Fibroblast of gingiva (primary cell): ENCODE measurements at places on chromosomes 7 and 10.

- DNase-seq, result no peak
Observed at GRCh38 chr10:129039406-129040370, 427.4 kb upstream of the MGMT start.

DNA sequence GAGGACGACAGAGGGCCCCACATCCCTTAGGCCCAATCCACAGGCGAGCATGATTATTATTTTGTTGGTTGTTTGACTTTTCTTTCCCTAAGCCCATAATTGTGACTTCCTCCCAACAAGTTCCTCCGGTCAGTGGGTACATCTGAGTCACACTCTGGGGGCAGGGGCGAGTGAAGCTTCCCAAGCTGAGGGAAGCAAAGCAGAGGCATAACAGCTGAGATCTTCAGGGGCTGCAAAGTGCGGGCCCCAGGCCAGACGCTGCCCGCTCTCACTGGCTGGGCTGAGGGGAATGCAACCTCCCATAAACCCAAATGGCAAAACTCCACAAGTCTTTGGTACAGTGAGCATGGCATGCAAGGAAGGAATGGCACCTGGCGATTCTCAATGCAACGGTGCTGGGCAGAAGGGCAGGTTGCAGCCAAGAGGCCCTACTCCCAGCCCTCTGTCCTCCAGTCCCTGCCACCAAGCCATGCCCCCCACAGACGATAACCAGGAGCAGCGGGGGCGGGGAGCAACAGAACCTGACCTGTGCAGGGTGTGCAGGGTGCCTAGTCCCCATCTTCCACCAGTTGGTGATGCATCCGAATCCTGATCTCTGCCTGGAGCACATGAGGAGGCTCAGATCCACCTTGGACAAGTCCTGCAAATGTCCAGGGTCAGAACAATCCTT lies 25.3 kb downstream of the TNS3 start:
- no peak for DNase-seq

DNA sequence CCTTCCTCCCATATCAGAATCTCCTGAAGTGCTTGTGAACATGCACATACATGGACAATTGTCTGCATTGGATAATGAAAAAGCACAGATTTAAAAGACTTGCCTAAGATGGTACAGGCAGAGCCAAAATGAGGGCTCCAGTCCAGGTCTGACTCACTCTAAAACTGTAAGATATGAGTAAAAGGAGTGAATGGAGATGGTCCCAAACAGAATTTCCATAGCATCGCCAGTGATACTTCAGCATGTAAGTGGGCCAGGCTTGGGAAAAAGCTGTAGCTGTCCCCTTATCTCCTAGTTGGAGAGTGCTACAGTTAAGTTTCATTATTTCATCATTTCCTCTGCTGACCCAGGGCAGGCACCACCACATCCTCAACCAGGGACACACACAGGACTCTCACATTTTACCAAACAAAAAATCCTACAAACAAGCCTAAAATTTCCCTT lies 26.4 kb upstream of the IL6 start:
- DNase-seq, result peak; percentile 34

DNA sequence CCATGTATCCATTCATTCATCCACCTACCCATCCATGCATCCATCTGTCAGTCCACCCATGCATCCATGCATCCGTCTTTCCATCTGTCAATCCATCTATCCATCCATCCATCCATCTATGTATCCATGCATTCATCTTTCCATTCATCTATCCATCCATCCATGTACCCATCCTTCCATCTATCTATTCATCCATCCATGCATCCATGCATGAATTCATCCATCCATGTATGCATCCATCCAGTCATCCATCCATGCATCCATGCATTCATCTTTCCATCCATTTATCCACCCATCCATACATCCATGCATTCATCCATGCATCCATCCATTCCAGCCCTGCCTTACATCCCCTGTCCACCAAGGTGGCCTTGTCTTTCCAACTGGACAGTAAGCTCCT lies 45.7 kb downstream of the SORCS3 start:
- no peak for DNase-seq

- DNase-seq, result no peak
Observed at GRCh38 chr7:130090745-130091532, 20.6 kb downstream of the KLHDC10 start.

- DNase-seq, result no peak
Observed at GRCh38 chr7:89914711-89915110, 239.6 kb upstream of the STEAP1 start.

GRCh38 chr7:117480978-117481377 lies 1.2 kb downstream of the CFTR start:
- DNase-seq, result no peak

DNA sequence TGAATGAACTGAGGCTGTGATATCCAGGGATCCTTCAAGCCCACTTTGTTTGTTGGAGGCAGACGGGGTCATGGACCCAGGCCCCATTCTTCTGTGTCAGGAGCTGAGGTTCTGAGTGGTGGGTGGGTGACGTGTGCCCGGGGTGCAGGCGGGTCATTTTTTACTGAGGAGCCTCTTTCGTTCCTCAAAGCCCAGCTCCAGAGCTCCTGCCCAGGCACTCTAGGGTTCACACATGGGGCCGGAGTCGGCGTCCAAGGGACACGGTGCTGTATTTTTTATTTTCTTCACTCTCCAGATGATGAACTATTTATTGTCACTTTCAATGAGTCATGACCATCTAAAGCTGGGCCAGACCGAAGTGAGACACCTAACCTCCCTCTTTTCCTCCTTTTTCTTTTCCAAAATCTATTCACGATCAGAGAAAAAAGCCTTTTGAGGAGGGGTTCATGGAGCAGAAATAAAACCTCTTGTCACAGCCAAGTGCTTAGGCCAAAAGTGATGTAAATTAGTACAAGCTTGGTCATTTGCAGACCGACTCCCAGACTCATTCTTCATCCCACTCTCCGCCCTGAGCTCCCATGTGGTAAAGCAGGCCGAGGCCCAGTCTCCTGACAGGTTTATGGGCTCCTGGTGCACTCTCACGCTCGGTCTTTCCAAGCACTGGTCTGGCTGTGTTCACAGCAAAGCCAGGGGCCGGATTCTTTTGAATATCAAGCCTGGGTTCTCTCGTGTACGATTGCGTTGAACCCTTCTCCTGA lies 41.4 kb upstream of the PITRM1 start:
- no peak for DNase-seq

DNA sequence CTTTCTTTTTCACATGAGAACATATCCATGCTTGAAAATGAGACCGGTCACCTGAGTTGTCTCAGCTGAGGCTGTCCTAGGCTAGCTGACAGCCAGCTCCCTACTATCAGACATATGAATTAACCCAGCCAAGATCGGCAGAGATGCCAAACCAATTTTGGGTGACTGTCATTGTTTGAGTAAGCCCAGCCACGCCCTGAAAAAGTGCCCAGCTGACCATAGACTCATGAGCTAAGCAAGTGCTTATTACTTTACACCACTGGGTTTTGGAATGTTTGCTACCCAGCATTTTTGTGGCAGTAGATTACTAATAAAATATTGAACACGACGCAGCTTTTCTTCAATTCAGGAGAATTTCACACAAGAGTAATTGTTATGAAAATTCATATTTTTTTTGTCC lies 265.2 kb upstream of the LYZL1 start:
- DNase-seq, result no peak

DNA sequence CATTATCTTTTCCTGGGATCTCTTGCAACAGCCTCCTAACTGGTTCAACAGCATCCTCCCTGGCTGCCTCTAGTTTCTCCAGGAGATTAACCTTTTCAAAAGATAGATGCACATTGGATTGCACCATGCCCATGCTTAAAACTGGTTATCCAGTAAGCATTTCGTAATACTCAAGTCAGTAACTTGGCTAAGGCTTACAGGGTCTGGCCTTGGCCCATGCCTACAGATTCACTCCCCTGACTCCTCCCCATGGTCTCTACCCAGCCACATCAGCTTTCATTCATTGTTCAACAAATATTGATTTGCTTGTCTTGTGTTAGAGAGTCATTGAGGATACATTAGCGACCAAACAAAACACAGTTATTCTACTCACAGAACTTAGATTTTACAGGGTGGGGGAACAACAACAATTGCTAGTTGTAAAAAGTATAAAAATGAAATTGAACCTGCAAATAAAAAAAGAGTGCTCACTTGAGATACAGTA lies 1.8 kb upstream of the KIF20B start:
- DNase-seq, result peak; percentile 61

DNA sequence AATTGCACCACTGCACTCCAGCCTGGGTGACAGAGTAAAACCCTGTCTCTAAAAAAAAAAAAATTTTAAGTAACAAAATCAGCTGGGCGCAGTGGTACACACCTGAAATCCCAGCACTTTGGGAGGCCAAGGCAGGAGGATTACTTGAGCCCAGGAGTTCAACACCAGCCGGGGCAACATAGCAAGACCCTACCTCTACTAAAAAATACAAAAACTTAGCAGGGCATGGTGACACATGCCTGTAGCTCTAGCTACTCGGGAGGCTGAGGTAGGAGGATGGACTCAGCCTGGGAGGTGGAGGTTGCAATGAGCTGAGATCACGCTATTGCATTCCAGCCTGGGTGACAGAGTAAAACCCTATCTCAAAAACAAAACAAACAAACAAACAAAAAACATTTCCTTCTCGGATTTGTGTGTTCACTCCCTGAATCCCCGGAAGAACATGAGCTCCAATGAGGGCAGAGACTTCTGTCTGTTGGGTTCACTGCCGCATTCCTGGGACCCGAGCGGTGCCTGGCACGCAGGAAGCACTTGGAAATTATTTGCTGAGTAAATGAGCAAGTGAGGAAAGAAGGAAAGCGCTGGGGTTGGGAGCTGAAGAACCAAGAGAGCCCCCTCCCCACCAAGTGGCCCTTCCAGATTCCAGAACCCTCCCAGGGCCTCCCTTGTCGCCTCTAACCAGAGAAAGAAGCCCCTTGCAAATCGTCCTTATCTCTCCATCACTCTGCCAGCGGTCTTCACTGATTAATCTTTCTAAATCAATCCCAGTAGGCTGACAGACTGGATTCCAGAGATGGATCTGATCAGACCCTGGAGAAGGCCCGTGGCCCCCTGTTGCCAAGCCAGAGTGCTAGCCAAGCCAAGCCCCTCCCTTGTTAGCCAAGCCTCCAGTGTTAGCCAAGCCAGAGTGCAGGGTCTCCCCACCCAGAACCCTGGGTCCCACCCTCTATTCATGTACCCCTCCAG lies 6.2 kb downstream of the TNRC18 start:
- peak; percentile 46 for DNase-seq

GRCh38 chr7:73809467-73809951 lies 21.3 kb upstream of the CLDN4 start:
- DNase-seq, result no peak

DNA sequence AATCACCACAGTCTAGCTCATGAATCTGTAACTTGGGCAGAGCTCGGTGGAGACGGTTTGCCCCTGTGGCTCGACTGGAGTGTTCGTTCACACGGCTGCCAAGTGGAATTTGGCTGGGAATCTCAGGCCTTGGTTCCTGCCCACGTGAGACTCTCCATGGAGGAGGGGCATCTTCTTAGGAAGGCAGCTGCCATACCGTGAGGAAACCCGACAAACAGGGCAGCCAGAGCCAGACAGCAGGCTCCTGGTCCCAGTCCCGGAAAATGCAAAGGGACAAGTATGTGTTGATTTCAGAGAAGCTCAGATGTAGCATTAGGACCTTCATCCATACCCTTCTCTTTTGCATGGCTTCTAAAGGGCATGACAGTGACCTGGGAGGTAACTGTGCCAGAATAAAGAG lies 26.6 kb downstream of the AMZ1 start:
- no peak for DNase-seq

DNA sequence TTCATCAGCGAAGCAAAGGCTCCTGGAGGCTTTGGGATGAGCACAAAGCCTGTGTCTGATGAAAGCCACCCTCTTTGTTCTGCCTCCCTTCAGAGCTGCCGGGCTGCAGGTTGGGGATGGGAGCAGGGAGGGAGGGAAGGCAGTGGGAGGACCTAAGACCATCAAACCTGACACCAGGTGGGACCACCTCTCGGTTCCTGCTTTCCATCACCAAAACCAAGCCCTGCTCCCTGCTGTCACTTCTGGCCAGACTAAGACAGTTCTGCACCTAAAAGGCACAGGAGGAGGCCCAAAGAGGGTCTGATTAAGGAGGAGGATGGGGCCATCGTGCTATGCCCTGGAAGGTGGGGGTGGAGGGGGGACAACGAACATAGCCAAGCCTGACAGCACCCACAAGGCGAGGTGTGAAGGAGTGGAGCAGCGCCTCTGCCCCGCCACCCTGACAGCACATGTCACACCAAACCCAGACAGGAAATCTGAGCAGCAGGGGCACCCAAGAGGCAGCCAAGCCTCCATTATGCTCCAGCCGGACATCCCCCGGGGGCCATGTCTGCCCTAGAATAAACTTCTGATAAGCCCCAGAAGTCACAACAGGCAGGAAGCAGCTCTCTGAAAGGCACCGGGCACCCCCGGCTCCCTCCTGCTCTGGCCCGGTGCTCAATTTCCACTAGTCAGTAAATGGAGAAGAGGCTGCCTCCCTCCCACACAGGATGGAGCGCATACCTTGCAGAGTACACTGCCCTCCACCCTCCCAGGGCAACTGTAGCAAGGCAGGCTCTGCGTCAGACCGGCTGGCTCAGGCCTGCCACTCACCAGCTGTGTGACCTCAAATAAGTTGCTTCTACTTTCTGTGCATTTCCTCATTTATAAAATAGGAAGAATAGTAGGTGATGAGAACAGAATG lies 48.9 kb downstream of the DLG5 start:
- peak; percentile 60 for DNase-seq

- DNase-seq, result peak; percentile 88
Observed at GRCh38 chr7:104983578-104984539, 30.1 kb upstream of the KMT2E start.

DNA sequence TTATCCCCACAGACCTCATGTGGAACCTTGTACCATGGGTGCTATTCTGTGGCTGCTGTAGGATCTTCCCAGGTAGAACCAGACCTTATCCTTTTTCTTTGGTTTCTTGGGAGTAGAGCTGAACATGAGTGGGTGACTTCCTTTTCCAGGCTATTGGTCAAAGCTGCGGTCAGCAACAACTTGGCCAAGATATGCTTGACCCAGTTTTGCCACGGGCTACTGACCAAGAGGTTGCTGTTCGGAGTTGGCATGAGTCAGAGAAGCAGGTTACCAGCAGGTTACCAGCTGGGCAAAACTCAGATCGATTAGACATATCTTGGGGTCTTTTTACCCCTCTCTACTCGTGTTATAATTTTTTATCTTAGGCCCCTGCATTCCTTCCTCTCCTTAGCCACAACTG lies 36.7 kb upstream of the HDAC9 start:
- peak; percentile 26 for DNase-seq

- peak; percentile 21 for DNase-seq
Observed at GRCh38 chr7:28410628-28411531, 1.4 kb upstream of the CREB5 start.

DNA sequence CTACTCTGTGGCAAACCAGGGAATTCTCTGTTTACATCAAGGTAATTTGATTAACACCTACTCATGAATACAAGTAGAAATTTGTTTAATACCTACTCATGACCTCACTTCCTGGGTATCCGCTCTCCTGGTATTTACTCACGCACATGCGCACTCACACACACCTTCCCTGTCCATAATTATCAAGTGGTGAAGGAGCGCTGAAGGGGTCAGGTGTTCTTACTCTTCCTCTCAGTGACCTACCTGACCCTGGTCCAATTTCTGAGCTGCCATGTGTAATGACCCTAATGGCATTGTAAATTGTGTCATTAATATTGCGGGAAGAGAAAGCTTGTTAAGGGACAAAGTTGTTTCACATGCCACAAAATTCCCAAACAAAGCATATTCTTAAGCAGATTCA lies 41.3 kb upstream of the TRIL start:
- DNase-seq, result no peak

GRCh38 chr10:17126327-17126726 lies 3.3 kb downstream of the CUBN start:
- no peak for DNase-seq

- DNase-seq, result no peak
Observed at GRCh38 chr7:132455378-132455777, 120.9 kb downstream of the PLXNA4 start.
